ENCODE measurements at places on chromosomes 16 and 17. TPM values are rescaled to one million over a fixed set of nuclear protein-coding genes. Genes with fewer than 3 reads are reported as not detected.

- DNase-seq: no peak
Measured at GRCh38 chr17:72344613-72345012, 223.8 kb downstream of the SOX9 start.

- DNase-seq: no peak
Measured at GRCh38 chr17:81160306-81160705, 5.0 kb upstream of the PVALEF start.

DNA sequence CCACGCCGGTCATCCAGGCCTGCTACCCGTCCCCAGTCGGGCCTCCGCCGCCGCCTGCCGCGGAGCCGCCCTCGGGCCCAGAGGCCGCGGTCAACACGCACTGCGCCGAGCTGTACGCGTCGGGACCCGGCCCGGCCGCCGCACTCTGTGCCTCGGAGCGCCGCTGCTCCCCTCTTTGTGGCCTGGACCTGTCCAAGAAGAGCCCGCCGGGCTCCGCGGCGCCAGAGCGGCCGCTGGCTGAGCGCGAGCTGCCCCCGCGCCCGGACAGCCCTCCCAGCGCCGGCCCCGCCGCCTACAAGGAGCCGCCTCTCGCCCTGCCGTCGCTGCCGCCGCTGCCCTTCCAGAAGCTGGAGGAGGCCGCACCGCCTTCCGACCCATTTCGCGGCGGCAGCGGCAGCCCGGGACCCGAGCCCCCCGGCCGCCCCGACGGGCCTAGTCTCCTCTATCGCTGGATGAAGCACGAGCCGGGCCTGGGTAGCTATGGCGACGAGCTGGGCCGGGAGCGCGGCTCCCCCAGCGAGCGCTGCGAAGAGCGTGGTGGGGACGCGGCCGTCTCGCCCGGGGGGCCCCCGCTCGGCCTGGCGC lies 2.4 kb downstream of the HIC1 start:
- DNase-seq: no peak

GRCh38 chr16:1193143-1193824 lies 31.8 kb downstream of the TPSG1 start:
- no peak for DNase-seq

DNA sequence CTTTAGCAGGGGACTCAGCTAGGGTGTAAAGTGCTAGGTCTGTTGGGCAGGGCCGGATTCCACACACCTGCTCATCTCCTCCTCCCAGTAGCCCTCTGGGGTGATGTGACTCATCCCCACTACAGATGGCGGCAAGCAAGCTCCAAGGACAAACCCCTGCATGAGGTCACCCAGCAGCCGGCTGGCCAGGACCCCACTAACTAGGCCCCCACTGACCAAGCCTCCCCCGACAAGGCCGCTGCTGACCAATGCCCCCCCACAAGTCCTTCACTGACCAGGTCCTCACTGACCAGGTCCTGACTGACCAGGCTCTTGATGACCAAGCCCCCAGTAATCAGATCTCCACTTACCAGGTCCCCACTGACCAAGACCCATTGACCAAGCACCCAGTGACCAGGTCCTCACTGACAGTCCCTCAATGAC lies 36.7 kb downstream of the TNFRSF13B start:
- DNase-seq: no peak

GRCh38 chr16:77434022-77434529 lies 758 bp downstream of the ADAMTS18 start:
- no peak for DNase-seq

DNA sequence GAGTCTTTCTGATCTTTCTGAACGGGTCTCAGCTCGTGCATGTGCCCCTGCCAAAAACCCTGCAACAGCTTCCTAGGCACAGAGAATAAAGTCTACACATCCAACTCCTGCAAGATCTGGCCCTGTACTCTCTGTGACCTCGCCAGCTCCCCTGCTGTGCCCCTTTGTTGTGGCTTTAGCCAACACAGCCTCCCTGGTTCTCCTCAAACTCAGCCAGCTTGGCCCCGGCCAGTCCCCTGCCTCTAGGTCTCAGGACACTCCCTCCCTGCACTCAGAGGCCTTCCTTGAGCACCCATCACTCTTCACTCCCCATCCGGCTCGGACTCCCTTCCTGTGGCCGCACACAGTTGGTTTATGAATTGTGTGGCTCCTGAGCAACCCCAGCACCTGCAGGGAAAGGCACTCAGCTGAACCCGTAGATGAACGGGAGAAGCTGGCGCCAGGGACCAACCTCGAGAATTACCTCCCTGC lies 1.4 kb downstream of the CEP131 start:
- no peak for DNase-seq

DNA sequence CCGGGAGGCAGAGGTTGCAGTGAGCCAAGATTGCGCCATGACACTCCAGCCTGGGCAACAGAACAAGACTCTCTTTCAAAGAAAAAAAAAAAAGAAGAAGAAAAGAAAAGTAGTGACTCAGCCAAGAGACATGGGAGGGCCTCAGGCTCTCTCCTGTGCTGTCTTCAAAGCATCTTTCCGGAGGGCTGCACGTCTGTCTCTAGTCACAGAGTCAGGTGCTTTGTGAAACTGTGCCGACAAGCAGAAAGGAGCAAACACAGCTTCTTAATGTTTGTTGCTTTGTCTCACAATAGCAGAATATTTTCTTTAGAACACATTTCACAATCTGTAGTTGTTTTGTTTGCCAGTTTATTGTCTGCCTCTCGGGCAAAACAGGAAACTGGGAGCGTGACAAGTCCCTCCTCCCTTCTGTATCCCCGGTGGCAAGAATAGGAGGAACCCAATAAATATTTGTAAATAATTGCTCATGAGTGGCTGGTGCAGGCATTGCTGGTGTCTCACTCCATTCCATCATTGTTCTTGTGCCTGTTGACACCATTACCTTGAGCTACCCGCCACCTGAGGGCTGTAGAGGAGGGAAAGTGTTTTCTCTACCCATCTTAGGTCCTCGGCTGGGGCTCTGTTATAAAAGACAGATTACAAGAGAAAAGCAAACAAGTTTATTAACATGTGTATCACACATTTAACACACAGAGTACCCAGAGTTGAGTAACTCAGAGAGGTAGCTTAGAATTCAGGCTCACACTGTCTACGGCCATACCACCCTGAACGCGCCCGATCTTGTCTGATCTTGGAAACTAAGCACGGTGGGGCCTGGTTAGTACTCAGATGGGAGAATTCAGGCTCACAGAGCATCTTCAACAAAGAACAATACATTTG lies 5.5 kb downstream of the GAST start:
- no peak for DNase-seq

SCIMP gene
- not detected for total RNA-seq

DNA sequence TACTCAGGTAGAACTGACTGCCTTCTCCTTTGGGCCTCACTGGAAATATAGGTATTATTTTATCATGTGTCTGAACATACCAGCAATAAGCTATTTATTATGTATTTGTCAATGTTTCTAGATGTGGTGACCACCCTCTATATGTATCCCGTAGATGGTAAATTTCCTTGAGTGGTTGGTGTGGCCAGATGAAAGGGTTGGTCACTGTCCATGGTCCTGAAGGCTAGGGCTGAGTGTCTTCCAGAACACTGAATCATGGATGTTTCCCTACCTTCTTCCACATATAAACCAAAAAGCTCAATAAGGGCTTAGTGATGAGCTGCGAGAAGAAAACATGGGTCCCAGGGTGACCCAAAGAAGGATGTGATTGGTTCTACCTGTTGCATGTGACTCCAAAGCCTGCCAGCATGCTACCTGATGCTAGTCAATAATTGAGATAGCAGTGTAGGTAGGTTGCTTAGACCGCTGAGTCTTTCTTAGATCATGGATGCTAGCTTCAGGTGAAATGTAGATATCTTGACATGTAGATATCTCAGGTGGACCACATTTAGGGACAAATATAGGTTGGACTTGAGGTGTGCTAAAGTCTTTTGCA lies 150.3 kb downstream of the ASIC2 start:
- no peak for DNase-seq

GRCh38 chr17:35129154-35129972 lies 7.9 kb downstream of the FNDC8 start:
- no peak for DNase-seq

KRTAP4-6 gene
- total RNA-seq: not detected

DNA sequence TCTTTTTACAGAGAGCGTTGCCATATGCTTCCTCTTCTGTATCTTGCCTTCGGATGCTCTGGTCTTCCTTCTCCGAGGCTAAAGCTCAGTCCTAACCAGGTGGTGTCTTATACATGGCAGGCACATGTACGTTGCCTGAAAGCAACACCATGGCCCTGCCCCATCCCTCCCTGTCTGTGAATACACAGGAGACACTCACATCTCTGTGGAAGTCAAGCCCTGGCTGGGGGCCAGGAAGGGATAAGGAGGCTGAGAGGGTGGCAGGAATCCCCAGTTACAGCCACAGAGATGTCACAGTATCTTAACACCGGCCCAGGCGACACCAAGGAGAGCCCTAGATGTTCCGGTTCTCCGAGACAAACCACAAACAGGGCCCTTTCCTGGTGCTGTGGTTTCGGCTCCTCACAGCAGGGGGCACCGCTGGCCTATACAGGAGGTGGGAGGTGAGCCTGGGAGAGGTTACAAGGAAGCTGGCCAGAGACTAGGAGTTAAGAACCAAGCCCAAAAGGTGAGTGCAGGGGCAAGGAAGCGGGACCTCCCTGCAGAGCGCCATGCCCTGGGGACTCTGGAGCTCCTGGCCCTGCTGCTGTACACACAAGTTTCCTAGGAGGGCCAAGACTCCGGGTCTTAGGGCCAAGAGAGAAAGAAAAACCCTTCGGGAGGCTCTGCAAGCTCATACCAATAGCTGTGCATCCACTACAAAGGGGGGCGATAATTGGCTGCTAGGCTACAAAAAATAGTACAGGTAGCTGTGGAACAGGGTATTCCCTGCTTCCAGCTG lies 41.7 kb downstream of the SRL start:
- no peak for DNase-seq

DNA sequence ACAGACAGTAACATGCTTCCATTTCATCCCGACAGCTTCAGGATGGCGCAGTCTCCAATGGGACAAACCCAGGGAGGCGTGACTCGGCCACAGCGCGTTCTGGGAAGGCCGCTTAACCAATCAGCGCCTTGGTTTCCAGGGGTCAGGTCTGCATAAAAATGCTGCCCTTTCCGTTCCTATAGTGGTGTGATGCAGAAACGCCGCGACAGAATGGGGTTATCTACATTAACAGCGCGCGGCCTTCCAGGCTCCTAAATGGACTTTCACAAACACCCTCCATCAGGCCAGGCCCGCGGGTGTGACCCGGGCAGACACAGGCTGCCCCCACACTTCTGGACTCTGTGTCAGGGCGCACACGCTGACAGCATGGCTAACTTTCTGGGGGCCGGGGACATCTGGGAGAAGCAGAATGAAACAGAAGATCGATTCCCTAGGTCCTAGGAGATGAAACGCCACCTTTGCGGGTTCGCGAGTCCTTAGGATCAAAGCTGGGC lies 792 bp downstream of the TMEM231 start:
- DNase-seq: no peak

- no peak for DNase-seq
Measured at GRCh38 chr17:33987162-33987561, 267.9 kb upstream of the CCL2 start.

DNA sequence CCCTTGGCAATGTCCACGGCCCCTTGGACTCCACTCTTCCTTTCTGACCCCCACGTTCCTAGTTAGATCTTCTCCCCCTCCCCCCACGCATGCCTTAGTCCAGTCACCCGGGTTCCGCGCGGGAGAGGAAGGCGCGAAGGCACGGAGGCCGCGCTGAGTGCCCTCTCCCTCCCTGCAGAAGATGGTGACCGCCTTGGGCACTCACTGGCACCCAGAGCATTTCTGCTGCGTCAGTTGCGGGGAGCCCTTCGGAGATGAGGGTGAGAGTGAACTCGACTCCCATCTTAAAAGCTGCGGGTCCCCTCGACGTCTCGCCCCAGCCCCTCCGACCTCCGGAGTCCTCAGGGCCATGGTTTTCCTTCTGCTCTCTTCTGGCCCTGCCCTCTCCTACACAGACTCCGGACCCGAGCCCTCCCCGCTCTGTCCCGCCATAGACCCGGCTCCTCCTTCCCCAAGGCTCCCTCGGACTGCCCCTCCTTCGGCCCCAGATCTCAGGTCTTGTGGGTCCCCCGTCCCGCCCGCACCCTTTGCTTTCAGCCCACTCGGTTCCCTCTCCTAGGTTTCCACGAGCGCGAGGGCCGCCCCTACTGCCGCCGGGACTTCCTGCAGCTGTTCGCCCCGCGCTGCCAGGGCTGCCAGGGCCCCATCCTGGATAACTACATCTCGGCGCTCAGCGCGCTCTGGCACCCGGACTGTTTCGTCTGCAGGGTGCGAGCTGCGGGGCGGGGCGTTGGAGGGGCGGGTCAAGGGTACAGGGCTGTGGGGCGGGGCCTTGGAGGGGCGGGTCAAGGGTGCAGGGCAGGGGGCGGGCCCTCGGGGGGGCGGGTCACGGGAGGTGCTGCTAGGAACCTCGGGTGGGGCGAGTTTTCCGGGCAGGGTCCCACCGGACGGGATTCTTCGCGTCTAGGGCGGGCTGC lies 4.6 kb downstream of the TGFB1I1 start:
- peak; percentile 72 for DNase-seq

DNA sequence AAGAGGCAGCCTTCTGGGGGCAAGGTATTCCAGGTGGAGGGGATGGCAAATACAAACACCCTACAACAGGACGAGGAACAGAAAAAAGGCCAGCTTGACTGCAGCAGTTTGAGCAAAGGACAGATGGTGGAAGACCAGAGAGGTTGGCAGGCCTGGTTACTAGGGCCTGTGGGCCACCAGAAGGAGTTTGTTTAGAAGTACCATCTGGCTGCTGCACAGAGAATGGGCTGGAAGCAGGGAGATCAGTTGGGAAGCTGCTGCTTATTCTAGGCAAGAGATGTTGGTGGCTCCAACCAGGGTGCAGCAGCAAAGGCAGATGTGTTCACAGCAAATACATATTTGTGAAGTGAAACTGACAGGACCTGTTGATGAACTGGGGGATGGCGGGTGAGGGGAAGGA lies 2.9 kb upstream of the YPEL2 start:
- no peak for DNase-seq

- no peak for DNase-seq
Measured at GRCh38 chr16:84427553-84427952, 59.2 kb downstream of the ATP2C2 start.

DNA sequence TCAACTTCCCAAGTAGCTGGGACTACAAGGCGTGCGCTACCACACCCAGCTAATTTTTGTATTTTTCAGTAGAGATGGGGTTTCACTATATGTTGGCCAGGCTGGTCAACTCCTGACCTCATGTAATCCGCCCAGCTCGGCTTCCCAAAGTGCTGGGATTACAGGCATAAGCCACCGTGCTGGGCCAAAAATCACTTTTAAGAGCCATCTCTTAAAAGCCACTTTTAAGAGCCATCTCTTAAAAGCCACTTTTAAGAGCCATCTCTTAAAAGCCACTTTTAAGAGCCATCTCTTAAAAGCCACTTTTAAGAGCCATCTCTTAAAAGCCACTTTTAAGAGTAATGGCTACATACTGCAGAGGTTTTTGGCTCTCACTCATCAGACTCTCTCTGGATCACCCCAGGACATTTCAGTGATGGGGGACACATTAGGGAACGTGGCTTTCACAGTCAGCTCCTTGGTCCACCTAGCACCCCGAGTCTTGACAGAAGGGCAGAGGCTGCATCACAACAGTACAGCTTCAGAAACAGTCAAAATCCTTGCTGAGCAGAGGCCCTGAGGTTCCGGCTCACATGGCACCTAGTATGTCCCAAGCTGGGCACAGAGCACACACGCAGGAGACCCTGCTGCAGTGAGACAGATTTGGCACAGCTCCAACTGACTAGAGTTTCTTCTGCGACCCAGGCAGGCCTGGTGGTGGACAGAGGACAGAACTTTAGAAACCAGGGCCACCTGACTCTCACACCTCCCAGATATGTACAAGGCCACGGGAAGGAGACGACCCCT lies 23.6 kb downstream of the RANBP10 start:
- DNase-seq: no peak

GRCh38 chr17:82334622-82335394 lies 1.2 kb upstream of the SECTM1 start:
- DNase-seq: no peak
